CD8-positive, alpha-beta memory T cell (primary cell): ENCODE measurements at places on chromosomes 5 and 9.

GRCh38 chr9:86652736-86653135 lies 294.6 kb downstream of the GAS1 start:
- no peak for DNase-seq

GRCh38 chr5:8376478-8376877 lies 507.5 kb downstream of the MTRR start:
- DNase-seq: no peak

- no peak for DNase-seq
Measured at GRCh38 chr9:93645149-93645889, 68.9 kb downstream of the PHF2 start.

GRCh38 chr5:58022055-58022454 lies 437.8 kb downstream of the PLK2 start:
- DNase-seq: no peak

DNA sequence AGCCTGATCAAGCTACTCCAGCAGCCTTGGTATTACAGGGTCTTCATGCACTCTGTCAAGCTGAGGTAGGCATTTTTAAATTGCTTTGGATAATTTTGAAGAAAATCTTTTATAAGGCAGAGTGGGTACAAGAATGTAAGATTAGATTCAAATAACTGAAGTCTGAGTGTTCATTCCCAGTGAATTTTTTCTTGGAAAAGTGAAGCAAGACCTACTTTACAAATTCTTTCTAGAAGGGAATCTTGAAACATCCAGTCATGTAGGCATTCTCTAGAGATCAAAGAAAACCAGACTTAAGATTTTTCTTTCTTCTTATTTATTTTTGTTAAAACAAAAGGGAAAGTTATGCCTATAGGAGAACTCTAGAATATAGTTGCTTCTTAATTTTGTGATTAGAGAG lies 139.0 kb downstream of the FOCAD start:
- no peak for DNase-seq

DNA sequence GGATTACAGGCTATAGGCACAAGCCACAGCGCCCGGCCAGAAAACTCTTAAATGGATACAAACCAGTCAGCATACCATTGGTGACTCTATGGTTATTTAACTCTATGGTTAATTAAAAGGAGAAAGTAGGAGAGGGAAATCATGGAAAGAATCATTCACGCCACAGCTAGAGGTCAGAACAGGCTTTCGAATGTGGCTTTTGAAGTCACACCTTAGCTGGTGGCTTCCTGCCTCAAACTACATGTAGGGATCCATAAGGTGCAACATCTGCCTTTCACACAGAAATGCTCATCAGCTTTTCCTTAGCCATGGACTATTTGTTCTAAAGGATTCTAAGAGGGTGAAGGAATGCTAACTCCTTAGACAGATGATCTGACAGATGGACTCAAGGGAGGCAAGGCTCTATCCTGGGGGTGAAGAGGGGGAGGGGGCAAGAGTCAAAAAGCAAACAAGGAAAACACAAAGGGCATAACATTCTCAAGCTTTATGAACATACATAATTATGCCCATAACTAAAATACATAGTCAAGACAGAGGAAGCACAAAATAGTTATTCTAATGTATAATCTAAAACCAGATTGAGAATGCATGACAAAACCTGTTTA lies 130.9 kb downstream of the EFNA5 start:
- DNase-seq: no peak

DNA sequence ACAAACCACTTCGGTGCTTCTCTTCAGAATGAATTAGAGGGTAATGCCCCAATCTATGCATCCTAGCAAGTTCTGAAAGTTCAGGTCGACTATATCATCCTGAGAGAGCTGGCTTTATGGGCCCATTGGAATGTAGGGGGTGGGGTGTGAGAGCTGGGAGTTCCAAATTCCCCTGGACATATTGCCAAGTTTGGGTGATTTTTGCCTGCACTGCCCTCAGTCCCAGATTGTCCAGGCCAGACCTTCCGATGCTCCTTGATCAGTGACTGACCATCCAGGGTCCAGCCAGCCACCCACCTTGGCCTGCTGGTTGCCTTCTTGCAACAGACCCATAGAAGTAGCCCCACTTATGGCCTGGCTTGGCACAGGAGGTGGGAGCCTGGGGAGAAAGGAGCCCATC lies 47.8 kb upstream of the CXCL14 start:
- DNase-seq: no peak
